ENCODE measurements at places on chromosomes 12 and 14.

- no peak for DNase-seq
Observed at GRCh38 chr12:101552277-101552676, 42.5 kb upstream of the MYBPC1 start.

- no peak for DNase-seq
Observed at GRCh38 chr12:131793243-131794022, 34.8 kb upstream of the MMP17 start.

- DNase-seq = no peak
Observed at GRCh38 chr12:41552588-41552987, 364.5 kb downstream of the PDZRN4 start.

GRCh38 chr14:74675219-74675618, 37.7 kb downstream of the AREL1 start:
- no peak for DNase-seq
